Right lung (tissue), 10 donors: ENCODE measurements at places on chromosomes 2 and 18. TPM values are rescaled to one million over a fixed set of nuclear protein-coding genes. Genes with fewer than 3 reads are reported as not detected.

- DNase-seq = no peak
Observed at GRCh38 chr2:73925853-73926492, 707 bp upstream of the DGUOK start.

- DNase-seq = no peak
Observed at GRCh38 chr2:199261239-199261638, 196.5 kb downstream of the SATB2 start.

MEX3C gene
- 71.5 TPM for polyA plus RNA-seq

GRCh38 chr2:1070601-1071000 is 120.0 kb downstream of the SNTG2 start:
- no peak for DNase-seq

DNA sequence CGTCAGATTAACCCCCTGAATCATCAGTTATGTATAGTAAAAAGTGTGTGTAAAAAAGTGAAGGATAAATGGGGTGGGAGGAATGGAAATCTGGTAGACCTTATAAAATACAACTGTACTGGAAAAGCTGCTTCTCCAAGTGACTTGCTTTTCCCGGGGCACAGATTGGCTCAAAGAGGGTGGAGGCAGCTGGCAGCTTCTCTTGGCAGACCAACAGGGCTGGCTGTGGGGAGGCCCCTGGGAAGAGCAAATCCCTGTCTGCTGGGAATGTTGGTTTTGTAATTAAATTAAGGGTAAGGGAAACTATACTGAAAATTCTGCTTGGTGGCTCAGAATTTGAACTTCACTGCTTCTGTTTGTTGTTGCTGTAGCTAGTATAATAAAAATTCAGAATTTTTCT is 154.2 kb upstream of the DLX2 start:
- no peak for DNase-seq

DNA sequence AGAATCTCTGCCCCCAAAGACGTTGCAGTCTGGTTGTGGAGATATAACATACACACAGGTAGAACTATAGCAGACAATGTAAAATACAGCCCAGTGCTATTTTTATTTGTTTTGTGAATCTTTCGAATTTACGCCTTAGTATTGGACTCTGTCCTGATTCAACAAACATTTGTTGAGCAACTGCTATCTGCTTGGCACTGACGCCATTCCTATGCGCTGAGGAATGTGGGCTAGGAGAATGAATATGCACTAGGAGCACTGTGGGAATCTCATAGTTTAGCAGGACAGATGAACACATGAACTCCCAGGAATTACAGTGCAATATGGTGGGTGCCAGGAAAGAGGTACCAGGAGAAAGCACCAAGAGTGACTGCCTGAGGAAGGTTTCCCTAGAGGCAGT is 181.7 kb upstream of the SIX3 start:
- DNase-seq = no peak

DNA sequence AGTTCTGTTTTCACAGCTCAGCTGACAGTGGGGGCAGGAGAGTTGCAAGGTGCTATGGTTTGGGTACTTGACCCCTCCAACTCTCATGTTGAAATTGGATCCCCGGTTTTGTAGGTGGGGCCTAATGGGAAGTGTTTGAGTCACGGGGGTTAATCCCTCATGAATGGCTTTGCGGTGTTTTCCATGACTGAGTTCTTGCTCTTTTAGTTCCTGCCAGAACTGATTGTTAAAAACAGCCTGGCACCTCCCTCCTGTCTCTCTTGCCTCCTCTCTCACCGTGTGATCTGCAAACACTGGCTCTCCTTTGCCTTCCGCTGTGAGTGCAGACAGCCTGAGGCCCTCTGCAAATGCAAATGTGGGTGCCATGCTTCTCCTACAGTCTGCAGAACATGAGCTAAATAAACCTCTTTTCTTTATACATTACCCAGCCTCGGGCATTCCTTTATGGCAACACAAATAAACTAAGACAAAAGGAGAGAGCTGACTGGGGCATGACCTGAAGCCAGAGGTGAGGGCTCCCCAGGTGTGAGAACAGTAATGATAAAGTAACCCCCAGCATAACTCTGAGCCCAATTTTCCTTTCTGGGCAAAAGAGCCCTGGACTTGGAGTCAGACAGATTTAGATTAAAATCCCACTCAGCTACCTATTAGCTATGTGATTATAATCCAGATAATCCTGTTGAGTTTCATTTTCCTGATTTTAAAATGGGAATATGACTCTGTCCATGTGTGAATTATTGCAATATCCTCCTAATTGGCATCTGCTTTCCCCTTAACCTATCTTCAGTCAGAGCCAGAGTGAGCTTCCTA is 64.9 kb upstream of the CAPN13 start:
- peak; percentile 48 for DNase-seq

- no peak for DNase-seq
Observed at GRCh38 chr2:6496376-6496775, 369.3 kb downstream of the CMPK2 start.

- no peak for DNase-seq
Observed at GRCh38 chr2:84527137-84528129, 11.1 kb downstream of the DNAH6 start.

- DNase-seq = no peak
Observed at GRCh38 chr2:198188982-198189381, 384.6 kb downstream of the PLCL1 start.

GRCh38 chr18:23689616-23690504 is 607 bp downstream of the LAMA3 start:
- no peak for DNase-seq

GRCh38 chr2:173969886-173970285 is 4.7 kb upstream of the SP3 start:
- no peak for DNase-seq

CCBE1 gene
- polyA plus RNA-seq = 93.1 TPM

- DNase-seq = no peak
Observed at GRCh38 chr2:170214309-170214948, 36.5 kb downstream of the MYO3B start.

- no peak for DNase-seq
Observed at GRCh38 chr2:220077488-220077887, 450.1 kb downstream of the SLC4A3 start.

DNA sequence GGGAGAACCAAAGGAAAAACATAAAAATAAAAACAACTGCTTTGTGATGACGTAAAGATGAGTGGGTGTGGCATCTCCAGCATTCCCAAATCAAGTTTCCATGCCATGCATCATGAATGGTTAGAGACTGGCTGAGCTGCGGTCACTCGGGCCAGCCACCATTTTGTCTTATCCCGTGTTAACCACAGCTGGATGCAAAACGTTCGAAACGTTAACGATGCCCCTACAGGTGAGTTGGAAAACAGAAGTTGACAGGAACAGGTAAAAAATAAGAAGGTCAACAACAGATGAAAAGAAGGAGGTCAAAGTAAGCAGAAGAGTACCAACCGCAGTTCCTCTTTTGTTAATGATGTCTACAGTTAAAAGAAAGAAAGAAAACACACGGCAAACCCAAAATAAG is 411.1 kb downstream of the NRXN1 start:
- no peak for DNase-seq

CHRNA1 gene
- polyA plus RNA-seq = 6.2 TPM

DNA sequence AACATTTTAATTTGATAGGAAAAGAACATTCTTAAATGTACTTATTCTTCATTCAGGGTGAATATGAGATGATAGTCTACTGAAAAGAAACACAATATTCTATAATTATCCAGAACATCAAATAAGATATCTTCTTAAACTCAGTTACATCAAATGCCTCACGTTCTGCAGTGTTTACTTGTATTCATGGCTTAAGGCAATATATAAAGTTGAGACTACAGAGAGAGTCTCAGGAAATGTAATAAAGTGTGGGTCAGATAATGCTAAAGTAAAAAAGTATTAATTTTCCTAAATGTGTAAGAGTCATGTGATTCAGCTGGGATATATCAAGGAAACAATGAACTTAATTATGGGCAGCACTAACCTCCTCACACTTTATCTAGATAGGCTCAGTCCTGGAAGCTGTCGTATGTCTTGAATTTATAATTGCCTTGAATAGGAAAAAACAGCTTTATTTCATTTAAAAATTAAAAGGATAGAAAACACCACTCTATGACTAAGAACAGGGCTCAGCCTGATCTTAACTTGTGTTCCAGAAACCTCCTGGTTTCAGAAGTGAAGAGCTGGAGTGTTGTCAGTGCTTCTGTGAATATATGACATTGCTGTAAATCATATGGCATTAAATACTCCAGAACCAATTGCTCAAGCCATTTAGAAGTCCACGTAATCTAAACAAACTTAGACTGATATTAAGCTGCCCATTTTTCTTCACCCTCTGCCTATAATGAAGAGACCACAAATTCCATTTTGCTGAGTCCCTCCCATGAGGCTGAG is 240.2 kb downstream of the FSIP2 start:
- no peak for DNase-seq

VWA3B gene
- polyA plus RNA-seq = 6.5 TPM

DNA sequence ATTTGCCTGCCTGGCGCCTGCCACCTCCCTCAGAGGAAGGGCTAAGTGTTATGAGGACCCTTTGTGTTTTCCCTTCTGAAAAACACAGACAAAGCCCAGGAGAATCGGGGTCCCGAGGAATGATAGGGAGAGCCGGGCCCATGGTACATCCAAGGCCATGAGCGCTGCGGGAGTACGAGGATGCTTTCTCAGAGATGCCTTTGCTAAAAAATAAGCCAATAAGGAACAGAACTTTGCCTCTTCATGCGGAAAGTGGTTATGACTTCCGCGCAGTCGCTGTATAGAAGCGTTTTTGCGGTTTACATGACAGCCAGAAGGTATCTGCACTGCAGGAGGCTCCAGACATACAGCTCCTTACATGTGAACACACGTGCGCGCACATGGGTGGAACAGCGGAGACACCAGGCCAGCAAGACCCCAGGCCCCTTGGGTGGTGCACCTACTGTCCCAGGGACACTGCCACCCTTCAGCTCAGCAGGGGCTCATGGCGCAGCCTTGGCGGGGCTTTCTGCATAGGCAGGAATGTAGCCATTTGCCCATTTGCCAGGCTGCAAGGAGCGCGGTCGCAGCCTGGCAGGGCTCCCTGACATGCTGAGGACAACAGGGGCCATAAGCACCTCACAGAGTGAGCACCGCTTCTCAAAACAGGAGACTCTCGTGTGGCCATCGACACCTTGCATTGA is 252.4 kb upstream of the SALL3 start:
- no peak for DNase-seq

FBXO41 gene
- 1.5 TPM for polyA plus RNA-seq

DNA sequence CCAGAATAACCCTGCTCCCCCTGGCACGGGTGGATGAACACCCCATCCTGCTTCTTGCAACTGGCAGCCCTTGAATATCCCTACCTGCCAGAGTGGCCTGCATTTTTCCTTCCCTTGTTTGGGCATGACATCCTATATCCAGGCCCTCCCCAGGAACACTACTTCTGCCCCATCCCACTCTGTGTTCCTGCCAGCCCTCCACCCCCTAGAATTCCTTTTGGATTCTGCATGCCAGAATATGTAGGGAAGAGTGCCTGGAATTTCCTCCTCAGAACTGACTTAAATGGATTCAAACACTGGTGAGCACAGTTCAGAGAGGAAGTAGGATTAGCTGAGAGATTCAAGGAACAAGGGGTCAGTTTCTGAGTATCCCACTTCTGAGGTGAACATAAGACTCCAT is 123.5 kb upstream of the PELI1 start:
- no peak for DNase-seq

SNX17 gene
- polyA plus RNA-seq = 83.8 TPM

DNA sequence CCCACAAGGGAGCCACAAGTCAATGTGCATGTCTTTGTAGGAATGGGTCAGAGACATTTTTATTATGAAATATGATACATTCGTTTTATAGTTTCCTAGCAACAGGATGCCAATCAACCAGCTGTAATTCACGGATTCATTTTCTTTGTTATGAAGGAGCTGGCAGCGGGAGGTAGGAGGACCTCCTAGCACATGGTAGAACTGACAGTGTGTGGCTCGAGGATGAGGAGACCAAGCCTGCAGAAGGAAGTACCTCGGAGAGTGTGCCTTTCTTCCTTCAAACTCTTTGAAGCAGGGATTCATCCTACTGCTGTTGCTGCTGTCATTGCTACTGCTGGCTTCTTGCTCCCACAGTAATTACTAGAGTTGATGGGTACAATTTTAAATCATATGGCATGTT is 504.8 kb upstream of the KLHL29 start:
- no peak for DNase-seq

GRCh38 chr2:1162768-1163584 is 212.3 kb downstream of the SNTG2 start:
- no peak for DNase-seq

GRCh38 chr2:239177325-239177724 is 223.5 kb downstream of the HDAC4 start:
- DNase-seq = no peak

- no peak for DNase-seq
Observed at GRCh38 chr2:144146076-144146475, 373.8 kb downstream of the ZEB2 start.

UGT1A3 gene
- polyA plus RNA-seq = not detected

DNA sequence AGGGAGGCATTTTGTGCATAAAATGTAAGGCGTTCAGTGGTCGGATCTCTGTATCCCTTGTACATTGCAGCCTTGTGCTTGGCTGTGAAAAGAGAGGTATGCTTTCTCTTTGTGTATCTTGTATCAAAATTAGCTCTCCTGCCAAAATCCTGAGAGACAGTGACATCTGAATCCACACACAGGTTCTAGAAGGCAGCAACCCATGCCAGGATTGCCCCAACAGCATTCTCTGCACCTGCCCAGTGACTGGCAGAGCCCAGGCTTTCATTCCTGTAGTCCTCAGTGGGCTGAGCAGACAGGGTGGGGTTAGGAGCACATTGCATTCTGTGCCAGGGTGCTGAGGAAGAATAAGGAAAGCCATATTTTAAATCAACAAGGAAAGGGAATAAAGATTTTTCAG is 740.3 kb upstream of the RAB6C start:
- DNase-seq = no peak
